Activated CD8-positive, alpha-beta memory T cell treated with anti-CD3 and anti-CD28 coated beads for 1 hour (primary cell): ENCODE measurements at places on chromosomes 7 and 10.

DNA sequence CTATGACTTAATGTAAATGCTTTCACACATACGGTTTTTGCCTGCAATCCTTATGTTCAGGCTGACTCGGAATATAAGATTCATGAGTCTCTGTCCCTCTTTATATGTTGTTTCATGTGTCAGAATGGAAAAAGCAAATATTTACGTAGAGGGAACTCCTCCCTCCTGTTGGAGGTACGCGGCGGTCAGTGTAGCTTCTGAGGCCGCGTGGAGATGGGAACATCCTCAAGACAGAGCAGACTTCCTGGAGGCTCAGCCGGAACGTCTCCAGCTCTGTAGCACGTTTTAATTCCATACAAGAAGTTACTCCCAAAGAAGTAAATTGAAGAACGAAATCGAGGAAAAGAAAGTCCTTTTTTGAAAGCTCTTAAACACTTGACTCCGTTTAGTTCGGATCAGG is 248.3 kb downstream of the EBF3 start:
- DNase-seq = no peak

GRCh38 chr7:116617878-116618277 is 54.1 kb upstream of the MET start:
- no peak for DNase-seq

- DNase-seq = no peak
Observed at GRCh38 chr7:112869111-112869774, 79.0 kb upstream of the TMEM168 start.

DNA sequence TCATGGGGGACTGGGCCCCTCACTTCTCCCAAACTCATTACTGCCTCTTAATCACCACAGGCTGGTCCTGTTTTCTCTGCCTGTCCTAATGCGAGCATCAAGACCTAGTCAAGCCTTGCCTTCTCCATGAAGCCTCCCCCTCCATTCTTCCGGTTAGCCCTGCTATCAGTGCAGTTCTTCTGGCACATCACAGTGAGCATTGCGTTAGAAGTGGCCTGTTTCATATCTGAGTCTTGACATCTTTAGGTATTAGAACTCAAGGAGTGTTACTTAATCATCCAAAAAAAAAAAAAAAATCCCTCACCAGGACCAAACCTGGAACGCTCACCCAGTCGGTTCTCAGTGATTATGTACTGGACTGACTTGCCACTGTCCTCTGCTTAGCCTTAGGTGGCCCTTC is 17.4 kb downstream of the SNX10 start:
- DNase-seq = no peak
